Uterus (tissue), 4 donors: ENCODE measurements at places on chromosomes 12 and 14.

DNA sequence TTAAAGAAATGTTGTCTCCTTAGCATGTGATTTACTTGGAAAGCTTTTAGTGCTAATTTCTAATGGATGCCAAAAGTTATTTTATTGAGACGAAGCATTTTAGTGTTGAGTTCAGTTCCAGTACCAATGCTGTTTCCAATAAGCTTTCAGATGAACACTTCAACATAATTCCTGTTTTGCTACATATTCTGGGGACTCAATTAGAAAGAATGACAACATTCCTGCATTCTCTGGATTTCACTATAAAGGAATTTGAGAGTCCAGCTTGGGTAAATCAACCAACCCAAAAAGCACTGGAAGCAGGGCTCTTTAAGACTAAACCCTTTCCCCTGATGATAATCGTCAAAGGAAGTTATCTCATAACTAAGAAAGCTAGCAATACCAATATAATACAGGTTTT, 353.0 kb upstream of the TMTC1 start:
- DNase-seq, result no peak

DNA sequence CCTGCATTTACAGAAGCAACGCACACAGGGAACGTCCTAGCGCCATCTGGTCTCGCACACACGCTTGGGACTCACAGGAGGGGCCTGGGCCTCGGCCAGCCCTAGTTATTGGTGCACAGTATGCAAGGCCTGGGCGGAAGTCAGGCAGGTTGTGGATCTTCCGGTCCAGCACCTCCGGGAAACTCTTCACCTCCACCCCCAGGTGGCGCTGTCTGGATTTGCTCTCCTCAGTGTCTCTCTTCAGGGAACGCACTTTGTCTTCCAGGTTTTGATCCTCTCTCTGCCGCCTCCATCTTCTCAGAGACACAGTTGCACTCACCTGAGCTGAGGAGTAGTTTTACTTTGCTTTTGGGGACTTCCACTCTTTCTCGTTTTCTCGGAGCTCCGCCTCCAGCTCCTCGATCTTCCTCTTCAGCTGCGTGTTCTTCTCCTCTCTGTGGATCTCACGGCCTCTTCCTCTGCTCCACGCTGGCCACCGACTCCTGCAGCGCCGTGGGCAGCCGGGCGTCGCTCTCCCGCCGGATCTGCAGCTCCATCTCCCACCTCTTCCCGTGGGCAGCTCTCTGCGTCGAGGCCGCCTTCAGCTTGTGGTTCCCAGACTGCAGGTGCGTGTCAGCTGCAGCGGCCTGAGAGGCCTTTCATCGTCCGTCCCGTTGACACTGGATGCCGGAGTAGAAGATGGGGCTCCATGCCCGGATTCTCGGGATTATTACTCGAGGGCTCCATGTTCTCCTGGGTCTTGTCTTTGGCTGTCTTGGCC, 933.8 kb downstream of the TMEM121 start:
- DNase-seq, result no peak

DNA sequence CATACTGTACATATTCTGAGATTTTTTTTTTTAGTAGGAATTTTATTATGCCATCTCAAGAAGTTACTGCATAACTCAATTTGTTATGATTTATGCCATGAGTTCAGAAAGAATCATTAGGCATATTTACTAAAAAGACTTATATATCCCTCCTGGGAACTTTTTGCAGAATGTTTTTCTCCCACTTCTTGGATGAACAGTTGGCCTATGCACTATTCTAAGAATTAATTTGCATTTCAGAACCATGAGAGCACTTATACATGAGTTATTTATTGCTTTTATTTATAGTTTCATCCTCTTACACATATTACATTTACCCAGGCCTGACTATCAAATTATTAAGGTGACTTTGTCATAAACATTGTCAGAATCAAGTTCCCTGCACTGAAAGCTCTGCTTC, 6.3 kb upstream of the LRIG3 start:
- no peak for DNase-seq

GRCh38 chr12:12616512-12617310, 5.0 kb downstream of the CREBL2 start:
- DNase-seq, result no peak

DNA sequence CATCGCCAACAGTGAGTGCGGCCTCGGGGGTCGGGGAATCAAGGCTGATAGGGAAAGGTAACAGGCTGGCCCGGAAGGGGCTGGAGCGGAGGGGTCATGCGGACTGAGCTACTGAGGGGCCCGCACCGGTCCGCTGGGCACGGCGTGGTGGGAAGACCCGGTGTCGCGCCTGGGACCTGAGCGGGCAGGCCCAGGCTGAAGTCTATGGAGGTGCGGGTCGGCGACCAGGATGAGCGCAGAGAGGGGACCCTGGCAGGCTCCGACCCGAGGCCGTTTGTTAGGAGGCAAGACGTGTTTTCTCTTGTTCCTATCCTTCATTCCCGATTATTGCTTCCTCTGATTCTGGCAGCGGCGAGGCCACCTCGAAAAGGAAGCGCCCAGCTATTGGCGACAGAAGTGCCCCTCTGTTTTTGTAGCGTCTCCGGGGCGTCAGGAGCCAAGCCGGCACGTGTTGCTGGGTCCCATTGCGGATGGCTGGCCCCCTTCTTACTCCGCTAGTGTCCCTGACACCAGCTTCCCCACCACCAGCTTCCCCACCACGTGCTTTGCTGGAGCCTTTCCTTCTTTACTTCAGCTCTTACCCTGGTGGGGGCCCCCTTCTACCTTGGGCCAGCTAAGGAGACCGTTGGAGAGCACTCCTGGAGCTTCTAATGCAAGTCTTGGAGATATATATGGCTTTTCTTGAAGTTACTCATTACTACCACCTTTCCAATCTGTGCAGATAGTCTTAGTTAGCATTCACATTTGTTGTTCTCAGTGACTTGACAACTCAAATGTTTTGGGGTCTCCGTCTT, 653 bp downstream of the PA2G4 start:
- DNase-seq, result no peak

DNA sequence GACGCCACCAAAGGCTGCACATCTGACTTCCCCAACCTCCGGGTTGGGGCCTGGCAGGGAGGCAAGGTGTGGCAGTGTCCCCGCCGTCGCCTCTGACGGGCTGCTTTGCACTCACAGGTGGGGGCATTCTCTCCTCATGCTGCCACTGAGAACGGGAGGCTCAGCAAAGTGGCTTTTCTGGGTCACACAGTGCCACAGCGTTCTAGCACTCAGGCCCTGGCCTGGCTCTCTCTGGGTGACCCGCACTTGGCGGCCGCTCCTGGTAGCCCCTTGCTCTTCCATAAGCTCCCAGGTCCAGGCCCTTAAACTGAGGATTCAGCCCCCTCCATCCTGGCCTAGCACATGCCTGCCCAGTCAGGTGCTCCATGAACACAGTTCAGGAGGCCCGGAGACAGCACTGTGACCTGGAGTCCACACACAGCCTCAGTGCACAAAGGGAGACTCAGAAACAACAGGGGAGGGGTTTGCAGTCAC, 25.2 kb downstream of the SERPINA1 start:
- DNase-seq, result no peak

- no peak for DNase-seq
Measured at GRCh38 chr12:117850048-117850447, 118.7 kb downstream of the KSR2 start.

- DNase-seq, result no peak
Measured at GRCh38 chr12:103880299-103881142, 39.5 kb upstream of the NT5DC3 start.

- no peak for DNase-seq
Measured at GRCh38 chr12:99974146-99974545, 10.6 kb downstream of the ANKS1B start.

DNA sequence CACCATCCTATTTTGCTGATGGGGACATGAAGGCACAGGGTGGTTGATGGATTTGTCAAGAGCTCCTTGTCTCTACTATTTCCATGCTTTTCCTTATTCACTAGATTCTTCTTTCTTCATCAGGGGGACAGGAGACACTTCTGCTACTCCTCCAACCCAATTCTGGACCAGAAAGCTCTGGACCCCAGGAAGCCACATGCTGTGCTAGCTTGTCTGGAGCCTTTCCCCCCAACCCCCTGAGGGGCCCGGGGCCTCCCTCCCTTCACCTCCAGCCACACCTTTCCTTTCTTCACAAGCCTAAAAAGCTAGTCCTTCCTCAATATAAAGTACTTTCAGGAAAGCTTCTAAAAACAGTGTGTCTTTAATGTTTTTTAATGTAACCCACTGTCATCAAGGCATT, 75.1 kb upstream of the CAPRIN2 start:
- no peak for DNase-seq

DNA sequence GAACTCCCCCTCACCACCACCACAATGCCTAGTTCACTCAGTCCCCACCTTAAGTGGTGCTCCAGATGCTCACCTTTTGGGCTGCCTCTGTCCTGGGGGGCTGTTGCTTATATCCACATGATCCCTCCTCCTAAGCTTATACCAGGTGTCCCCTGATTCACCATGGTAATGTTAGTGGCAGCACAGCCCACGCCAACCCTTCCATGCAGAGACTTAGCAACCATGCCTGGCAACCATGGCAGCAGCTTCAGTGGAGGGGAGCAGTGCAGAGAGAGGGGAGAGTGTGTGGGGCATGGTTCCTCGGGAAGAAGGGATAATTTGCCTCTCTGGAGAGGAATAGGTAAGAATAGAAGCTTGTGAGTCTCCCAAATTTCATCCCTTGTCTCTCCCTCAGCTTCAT, 1.2 kb upstream of the DDN start:
- DNase-seq, result no peak

DNA sequence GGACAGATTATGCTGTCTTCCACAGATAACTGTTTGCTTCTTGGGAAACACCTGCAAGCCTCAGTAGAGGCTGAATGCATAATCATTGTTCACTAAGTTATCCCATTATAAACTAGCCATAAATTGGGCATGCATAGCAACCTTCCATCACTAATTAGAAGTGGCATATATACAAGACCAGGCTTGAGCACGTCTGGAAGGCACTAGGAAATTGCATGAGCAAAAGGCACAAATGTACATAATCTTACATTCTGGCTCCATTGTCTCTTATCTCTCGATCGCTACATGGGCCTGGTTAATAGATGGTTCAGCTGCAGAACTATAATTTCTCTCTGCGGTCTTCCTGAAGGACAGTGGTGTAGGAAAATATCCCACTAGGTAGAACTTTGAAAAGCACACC, 679.2 kb downstream of the RPL10L start:
- DNase-seq, result no peak

DNA sequence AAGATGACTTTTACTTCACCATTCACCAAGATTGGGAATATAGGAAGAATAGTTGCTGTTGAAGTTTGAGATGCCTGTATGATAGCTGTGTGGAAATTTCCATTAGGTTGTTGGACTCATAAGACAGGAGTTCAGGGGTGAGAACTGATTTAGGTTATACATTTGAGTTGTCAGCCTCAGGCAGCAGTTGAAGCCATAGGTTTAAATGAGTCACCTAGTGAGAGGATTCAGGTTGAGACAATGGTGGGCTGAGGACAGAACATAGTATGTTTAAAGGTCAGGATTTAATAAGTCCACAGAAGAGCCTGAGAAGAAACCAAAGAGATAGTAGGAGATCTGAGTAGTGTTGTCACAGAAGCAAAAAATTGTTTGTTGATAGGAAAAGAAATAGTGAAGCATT, 63.6 kb upstream of the MON2 start:
- DNase-seq, result no peak

DNA sequence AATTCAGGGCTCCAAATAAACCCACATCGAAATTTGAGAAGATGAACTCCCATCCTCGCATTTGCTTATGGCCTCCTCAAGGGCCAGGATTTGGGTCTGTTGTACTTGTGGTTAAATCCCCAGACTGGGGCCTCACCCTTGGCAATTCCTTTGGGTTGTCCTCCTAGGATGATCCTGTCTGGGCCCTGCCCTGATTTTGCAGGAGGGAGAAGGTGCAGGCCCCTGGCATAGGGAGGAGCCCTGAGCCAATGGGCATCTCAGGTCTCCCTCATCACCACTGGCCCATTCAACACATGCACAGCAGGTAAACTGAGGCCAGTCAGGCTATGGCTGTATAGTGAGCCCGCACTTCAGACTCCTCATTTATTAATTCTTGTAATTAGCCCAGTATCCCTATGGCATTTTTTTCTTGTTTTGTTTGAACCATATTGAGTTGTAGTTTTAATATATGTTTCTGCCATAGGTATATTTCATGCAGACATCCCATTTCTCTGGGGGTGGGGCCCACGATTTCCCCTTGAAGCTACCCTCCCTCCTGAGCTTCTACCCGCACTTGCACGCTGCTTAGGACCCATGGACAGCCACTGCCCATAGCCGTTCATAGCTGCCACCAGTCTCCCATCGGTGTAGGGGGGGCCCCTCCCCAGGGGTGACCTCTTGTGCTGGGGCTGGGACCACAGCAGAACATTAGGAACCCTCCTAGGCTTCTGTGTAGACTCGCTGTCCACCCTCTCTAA, 67.1 kb upstream of the DDX11 start:
- DNase-seq, result no peak
